SHP77 (cell line): ENCODE measurements at places on chromosomes 5 and 9.

- no peak for DNase-seq
Observed at GRCh38 chr5:138840103-138840502, 35.0 kb downstream of the LRRTM2 start.

DNA sequence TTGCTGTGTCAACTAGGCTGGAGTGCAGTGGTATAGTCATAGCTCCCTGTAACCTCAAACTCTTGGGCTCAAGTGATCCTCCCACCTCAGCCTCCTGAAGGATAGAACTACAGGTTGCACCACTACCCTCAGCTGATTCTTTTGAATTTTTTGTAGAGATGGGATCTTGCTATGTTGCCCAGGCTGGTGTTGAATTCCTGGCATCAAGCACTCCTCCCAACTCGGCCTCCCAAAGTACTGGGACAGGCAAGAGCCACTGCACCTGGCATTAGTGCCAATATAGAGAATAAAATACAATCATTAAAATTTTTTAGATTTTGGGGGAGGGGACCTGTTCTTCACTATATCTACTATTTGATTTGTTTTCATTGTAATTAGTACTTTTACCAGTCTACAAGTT lies 15.4 kb downstream of the PPIP5K2 start:
- no peak for DNase-seq

DNA sequence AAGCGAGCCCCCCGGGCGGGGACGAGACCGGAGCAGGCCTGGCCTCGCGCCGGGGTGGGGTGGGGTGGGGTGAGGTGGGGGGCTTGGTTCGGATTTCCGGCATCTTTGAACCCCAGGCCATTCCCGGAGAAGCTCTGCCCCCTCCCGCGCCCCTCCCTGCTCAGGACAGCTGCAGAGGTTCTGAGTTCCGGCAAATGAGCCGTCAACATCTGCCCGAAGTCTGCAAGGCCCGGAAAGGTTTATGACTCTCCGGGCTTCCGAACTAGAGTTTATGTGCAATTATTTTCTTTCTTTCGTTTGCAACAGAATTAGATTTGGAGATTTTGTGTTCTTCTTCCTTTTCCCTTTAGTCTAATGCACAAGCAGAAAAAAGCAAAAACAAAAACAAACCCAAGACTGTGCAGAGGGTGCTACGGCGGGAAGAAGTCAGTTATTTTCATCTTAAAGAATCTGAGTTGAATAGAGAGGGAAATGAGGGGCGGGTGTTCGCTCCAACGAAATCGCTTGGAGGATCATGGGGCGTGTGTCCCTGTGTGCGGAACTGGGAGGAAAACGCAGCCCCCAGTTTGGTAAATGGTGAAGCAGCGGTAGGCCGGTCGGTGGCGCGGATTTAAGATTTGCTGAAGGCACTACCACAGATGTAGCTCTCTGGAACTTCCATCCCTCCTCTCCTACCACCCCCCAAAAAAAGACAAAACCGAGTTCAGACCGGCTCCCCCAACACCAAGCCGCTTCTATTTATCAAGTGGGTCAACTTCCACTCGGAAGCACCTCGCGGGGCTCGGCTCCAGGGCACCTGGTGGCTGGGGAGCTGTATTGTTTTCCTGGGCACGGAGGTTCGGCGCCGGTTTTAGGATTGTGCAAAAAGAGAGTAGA lies 4.8 kb downstream of the LHX2 start:
- DNase-seq, result no peak

DNA sequence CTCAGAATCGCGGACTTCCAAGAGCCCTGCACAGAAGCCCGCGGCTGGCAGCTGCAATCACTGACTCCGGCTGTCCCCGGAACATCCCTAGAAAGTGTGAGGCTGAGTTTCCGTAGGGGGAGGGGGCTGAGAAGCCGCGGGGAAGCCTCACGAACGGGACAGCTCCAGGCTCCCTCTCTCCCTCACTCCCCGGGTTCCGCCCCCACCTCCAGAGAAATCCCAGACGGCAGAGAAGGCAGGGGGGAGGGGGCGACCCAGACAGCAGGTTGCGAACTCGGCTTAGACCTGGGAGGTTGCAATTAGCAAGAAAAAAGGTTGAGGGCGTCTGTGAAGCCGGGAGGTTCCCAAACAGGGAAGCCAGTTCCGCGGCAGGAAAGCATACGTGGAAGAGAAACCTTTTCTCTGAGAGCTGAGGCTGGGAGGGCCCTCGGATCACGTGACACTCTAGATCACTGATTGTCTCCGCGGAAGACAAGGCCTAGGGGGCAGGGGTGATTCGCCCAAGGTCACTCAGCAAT lies 73.8 kb upstream of the CPLX2 start:
- peak; percentile 90 for DNase-seq

DNA sequence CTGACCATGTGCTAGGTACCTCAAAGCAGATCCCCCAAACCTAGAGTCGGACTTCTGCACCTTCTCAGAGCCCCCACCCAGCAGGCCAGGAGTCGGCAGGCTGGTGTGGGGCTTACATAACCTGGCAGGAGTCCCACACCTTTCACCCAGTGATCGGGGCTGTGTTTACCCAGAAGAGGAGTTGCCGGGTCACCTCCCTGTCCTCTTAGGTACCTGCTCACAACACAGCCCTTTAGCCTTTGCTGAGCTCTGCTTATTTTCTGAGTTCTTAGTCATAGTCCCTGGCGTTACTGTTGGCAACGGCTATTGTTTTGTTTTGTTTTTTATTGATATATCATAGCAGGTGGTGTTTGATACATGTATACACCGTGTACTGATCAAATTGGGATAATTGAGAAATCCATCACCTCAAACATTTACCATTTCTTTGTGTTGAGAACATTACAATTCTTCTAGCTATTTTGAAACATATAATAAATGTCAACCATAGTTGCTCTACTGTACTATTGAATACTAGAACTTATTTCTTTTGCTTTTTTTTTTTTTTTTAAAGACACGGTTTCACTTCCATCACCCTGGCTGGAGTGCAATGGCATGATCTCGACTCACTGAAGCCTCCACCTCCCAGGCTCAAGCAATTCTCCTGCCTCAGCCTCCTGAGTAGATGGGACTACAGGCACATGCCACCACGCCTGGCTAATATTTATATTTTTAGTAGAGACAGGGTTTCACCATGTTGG lies 10.4 kb upstream of the EEIG1 start:
- no peak for DNase-seq

DNA sequence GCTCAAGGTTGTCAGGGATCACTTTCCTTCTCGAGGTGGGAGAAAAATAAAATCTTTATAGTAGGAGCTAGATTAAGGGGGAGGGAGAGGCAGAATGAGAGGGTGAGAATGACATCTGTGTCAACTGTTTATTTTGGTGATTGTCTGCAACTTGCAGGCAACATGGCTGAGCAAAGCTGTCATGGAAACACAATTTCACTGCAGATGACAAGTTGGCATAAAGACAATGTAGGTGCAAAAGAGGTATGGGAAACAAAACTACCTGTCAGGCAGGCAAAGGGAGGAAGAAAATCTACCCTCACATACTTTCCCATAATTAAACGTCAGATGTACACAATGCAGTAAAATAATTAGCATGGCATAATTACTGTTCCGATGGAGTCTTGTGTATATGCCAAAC lies 167.4 kb downstream of the SLIT3 start:
- no peak for DNase-seq

GRCh38 chr5:32551865-32552264 lies 33.5 kb upstream of the SUB1 start:
- DNase-seq, result no peak

DNA sequence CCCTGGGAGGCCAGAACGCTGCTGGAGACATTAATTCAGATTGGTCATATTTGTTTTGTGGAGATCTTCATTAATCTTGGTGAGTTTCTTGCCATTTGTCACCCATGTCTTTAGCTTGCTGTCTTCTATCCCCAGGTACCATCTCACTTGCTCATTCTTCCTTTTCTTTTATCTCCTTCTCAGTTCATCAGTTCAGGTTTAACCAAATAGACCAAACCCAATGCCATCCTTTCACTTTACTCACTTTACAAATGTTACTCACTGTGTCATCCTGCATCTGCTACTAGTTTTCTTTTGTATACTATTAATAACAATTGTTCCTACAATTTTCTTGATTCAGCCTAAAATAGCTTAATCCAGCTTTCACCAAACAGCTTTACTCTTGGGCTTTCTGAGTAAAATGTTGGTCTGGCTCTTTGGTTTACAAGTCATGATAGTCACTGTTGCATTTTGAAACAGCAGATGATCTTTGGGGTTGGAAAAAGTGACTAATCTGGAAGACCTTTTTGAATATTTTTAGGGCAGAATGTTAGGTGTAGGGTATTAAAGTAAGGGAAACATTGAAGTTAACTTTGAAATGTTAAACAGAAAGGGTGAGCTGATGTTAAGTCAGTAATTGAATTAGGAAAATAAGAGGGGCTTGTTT lies 246.9 kb downstream of the ZSWIM6 start:
- no peak for DNase-seq

- peak; percentile 58 for DNase-seq
Observed at GRCh38 chr5:77946381-77947040, 170.4 kb upstream of the TBCA start.

- DNase-seq, result no peak
Observed at GRCh38 chr5:169268019-169268418, 32.9 kb downstream of the SLIT3 start.

DNA sequence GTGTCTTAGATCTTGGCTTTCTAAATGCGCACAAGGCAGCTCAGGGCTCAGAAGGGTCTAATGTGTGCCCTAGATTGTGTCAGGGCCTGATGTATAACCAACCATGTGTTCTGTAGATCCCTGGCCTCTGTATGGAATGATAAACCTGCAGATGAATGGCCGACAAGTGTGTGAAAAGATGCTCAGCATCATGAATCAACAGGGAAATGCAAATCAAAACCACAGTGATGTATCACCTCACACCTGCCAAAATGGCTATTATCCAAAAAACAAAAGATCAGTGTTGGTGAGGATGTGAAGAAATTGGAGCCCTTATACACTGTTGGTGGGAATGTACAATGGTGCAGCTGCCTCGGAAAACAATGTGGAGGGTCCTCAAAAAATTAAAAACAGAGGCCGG lies 489.8 kb downstream of the SEMA5A start:
- no peak for DNase-seq

DNA sequence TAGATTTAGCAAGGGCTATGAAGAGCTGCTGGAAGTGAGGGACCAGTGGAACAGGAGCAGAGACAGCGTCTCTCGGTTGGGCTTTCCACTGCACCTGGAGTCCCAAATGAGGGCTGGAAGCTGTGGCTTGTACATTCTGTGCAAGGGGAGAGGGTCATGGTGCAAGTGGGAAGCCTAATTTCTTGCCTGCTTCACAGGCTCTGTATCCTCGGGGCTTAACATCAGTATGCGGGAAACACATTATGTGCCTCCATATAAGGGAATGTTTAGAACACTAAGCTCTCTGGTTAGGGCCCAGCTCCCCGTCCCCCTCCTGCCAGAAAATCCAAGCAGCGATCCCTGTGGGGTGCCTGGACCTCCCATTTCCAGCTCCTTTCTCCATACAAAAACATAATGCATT lies 89.0 kb upstream of the NIPAL4 start:
- DNase-seq, result no peak
